ENCODE measurements at places on chromosomes 4 and X.

DNA sequence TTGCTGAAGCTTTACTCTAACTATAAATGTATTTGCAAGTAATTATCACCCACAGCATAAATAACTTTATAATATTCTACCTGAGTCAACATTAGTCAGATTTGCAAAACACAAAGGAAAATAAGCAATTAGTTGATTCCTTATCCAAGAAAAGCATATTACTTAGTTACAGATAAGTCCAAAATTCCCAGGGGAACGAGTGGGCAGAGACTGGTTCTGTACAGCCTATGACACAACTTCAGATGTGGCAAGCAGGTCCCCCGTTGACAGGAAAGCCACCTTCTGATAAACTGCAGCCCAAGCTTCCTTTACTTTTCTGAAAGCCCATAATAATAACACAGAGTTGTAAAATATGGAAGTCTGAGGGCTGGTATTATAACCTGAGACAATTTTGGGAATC is 62.4 kb upstream of the NDP start:
- DNase-seq: no peak

GRCh38 chr4:52585379-52585778 is 73.7 kb downstream of the USP46 start:
- DNase-seq: no peak

DNA sequence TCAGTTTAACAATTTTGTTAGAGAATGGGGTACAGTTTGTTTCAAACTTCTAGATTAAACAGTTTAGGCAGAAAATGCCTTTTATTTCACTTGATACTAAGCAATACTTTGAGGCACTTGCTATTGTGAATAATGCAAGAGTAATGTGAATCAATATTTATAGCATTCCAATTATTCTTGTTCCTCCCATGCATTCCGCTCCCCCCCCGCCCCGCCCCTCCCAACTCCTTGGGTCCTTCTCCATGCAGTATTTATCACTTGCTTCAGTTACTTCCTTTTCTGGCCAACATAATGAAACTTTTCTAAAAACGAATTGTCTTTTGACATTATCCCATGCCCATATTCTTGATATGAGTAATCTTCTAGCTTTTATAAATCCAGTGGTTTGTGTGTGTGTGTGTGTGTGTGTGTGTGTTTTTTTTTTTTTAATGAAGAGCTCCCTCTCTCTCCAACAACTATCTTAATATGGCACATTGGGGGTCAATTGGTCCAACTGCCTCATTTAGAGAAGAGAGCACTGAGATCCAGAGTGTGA is 1.6 kb downstream of the BANK1 start:
- no peak for DNase-seq

GRCh38 chr4:39045827-39046221 is 13.6 kb upstream of the TMEM156 start:
- DNase-seq: no peak

- DNase-seq: no peak
These were observed 30.3 kb downstream of the EIF2S3 start for GRCh38 chrX:24085101-24085500.

- no peak for DNase-seq
These were observed 26.4 kb downstream of the MOSPD2 start for GRCh38 chrX:14899607-14900006.

GRCh38 chrX:36218801-36219200 is 299.3 kb downstream of the CFAP47 start:
- DNase-seq: no peak
